ENCODE measurements at places on chromosomes 6 and 20.

DNA sequence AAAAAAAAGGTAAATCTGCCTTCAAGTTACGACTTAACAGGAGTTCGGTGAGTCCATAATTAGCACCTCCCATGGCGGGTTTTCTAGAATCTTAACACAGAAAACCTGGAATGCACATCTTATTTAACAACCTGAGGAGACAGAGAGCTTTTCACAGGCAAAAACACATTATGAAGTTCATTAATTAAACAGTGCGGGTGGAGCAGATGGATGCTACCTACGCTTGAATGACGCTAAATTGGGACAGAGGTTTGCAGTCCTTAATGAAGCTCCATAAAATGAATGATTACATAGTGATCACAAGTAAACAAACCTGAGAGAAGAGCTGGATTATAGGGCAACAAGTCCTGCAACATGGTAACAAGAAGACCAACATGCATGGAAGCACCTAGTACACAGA, 81.0 kb downstream of the INSM1 start:
- no peak for DNase-seq

- peak; percentile 28 for DNase-seq
Observed at GRCh38 chr20:45998337-45998736, 10.4 kb upstream of the MMP9 start.

- no peak for DNase-seq
Observed at GRCh38 chr20:12077875-12078274, 160.2 kb downstream of the BTBD3 start.

- no peak for DNase-seq
Observed at GRCh38 chr6:82641677-82642076, 278.1 kb downstream of the TPBG start.

- DNase-seq, result no peak
Observed at GRCh38 chr20:57124366-57124765, 142.1 kb downstream of the BMP7 start.

GRCh38 chr20:38728911-38729642, 4.8 kb downstream of the SLC32A1 start:
- no peak for DNase-seq

GRCh38 chr6:119736296-119737021, 386.9 kb upstream of the MAN1A1 start:
- no peak for DNase-seq

DNA sequence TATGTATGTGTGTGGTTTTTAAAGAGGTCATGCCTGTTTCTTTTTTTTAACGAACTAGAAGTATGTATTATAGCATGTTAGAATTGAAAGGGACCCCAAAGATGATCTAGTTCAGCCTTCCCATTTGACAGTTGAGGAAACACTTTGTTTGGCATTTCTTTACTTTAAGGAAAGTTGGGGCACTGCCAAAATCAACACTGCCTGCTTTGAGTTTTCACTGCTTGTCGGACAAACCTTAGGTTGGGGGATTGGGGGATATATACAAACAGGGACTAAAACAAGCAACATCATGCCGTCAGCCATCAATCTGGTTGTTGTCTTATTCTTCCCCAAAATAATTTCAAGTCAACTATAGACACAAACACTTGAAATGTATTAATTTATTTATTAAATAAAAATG, 14.1 kb upstream of the CALHM6 start:
- DNase-seq, result no peak

DNA sequence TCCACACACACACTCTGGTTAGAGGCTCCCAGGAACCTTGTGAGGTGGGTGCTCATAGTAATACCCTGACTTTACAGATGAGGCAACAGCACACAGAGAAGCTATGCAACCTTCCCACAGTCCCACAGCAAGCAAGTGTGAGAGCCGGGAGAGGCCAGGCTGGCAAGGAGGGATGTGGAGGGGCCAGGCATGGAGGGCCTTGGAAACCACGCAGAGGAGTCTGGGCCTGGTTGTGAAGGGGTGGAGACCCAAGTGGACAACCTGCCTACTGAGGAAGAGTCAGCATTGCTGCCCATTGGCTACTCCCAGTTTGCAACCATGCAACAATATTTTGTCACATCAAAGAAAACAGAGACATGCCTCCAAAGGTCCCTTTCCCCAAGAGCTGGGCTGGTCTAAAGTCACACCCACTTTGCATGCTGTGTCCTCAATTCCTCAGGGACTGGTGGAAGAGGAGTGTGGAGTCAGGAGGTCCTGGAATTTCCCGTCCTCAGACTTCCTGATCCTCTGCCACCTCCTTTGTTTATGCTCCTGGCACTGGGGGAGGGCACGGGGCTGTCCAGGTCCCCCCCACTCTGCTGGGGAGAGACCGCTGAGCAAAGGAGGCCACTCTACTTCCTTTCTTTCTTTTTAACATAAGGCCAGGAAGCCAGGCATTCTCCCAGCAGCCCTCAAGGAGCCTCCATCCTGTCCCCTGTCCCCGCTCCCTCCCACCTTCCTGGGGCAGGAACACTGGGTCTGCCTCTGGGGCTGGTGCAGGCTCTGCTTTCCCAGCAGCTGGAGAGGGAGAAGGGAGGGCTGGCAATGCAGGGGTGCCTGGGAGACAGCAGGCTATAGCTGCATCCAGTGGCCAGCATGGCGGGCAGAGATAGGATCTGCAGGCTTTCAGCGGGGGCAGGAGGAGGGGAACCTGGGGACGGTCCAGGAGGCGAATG, 68.3 kb downstream of the NOL4L start:
- DNase-seq, result no peak

DNA sequence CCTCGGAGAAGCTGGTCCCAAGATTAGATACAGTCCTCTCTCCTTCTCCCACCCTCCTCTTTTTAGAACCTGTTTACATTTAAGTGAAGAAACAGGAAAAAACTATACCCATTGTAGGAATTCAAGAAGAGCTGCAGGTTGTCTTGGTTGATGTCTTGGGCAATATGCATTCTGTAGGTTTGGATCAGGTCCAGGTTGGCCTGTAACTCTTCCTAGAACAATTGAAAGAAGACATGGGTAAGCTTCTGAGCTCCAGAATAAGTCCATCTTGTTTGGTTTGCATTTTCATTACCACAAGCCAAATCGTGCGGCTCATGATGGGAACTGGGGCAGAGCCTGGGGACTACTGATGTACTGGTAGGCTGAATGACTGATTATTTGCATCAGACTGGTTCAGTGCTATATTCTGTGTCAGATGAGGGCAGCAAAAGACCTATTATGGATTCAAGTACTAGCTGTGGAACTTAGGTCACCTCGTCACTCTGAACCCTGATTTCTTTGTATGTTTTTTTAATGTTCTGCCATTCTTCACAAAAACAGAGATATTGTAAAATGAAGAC, 20.3 kb upstream of the SLA2 start:
- no peak for DNase-seq

GRCh38 chr6:143290206-143290605, 160.3 kb downstream of the ADAT2 start:
- no peak for DNase-seq

DNA sequence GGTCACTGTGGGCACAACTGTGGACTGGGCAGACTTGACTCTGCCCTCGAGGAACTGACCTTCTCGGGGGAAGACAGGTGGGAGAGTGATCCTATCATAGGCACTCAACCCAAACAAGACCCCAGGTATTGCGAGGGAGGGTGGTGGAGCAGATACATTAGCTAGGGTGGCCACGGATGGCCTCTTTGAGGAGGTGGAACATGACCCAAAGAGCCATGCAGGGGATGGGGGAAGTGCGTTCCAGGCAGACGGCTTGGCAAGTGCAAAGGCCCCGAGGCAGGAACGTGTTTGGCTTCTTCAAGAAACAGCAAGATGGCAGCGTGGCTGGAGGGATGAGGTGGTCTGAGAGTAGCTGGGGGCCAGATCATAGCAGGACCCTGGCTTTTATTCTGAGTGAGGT, 167.6 kb downstream of the NFATC2 start:
- DNase-seq, result no peak

GRCh38 chr6:4349931-4350330, 214.6 kb upstream of the ECI2 start:
- DNase-seq, result no peak

- DNase-seq, result no peak
Observed at GRCh38 chr6:140438346-140438735, 1063.9 kb upstream of the CITED2 start.

DNA sequence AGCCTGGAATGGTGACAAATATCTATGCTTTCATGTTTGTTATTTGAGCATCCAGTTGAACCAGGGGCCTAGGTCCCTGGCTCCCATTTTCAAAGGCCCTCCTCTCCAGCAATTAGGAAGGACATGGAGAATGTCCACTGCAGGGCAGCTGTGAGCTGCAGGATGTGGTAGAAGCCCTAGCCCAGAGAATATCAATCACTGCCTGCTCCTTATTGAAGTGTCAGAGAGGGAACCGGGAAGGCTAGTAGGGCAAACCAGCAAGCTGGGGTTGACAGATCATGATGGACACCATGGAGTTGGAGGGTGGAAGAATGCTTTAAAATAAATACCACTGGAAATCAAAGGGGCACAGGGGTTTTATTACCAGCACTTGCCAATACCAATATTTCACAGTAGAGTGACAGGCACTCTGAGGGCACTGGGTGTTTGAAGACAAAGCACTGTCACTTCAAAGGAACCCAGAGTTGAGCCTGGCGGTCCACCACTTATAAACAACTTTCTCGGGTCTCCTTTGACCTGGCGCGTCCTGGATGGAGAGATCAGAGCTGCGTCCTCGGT, 47.7 kb downstream of the ZNF831 start:
- no peak for DNase-seq

GRCh38 chr6:154592199-154592860, 81.8 kb upstream of the CNKSR3 start:
- DNase-seq, result no peak

- no peak for DNase-seq
Observed at GRCh38 chr6:29865631-29866030, 38.0 kb downstream of the HLA-G start.

DNA sequence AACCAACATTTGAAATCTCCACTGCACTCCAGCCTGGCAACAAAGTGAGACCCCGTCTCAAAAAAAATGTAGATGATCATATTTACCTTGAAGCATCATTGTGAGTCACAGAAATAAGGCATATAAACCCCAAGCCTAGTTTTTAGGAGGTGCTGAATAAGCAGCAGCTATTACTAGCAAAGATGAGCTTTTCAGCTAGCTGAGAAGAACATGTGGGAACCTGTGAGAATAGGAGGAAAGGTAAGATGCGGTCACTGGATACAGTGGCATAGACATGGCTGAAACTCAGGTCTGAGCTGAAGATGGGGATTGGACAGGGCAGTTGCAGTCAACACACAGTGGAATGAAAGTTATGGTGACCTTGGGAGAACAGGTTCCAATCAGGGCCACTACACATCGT, 284.3 kb upstream of the IRAK1BP1 start:
- no peak for DNase-seq

GRCh38 chr20:4689220-4689619, 32.5 kb upstream of the PRND start:
- DNase-seq, result no peak

GRCh38 chr6:142376115-142376514, 74.3 kb downstream of the ADGRG6 start:
- no peak for DNase-seq

DNA sequence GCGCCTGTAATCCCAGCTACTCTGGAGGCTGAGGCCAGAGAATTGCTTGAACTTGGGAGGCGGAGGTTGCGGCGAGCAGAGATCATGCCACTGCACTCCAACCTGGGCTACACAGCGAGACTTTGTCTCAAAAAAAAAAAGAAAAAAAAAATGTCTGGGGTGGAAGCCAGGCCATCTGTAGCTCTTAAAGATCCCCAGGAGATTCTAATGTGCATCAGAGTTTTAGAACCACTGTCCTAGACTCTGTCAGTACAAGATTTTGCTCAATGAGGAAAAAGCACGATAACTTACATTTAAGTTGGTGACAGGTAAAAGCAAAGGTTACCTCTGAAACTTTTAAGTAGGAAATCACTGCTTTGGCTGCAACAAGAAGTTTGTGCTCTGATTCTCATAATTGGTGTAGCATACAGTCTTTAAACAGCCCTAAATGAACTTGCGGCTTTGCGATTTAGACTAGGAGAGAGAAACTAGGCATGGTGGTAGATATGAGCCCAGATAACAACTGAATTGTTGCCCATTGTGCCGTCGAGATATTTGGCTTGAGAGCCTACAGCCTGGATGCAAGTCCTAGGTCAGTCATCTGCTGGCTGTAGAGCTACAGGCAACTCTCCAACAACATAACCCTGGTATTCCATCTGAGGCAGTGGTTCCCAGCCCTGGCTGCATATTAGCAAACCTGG, 67.2 kb downstream of the BACH2 start:
- DNase-seq, result no peak

- no peak for DNase-seq
Observed at GRCh38 chr6:99333068-99333467, 16.4 kb downstream of the FAXC start.

- DNase-seq, result no peak
Observed at GRCh38 chr20:3146732-3147341, 12.8 kb downstream of the FASTKD5 start.

DNA sequence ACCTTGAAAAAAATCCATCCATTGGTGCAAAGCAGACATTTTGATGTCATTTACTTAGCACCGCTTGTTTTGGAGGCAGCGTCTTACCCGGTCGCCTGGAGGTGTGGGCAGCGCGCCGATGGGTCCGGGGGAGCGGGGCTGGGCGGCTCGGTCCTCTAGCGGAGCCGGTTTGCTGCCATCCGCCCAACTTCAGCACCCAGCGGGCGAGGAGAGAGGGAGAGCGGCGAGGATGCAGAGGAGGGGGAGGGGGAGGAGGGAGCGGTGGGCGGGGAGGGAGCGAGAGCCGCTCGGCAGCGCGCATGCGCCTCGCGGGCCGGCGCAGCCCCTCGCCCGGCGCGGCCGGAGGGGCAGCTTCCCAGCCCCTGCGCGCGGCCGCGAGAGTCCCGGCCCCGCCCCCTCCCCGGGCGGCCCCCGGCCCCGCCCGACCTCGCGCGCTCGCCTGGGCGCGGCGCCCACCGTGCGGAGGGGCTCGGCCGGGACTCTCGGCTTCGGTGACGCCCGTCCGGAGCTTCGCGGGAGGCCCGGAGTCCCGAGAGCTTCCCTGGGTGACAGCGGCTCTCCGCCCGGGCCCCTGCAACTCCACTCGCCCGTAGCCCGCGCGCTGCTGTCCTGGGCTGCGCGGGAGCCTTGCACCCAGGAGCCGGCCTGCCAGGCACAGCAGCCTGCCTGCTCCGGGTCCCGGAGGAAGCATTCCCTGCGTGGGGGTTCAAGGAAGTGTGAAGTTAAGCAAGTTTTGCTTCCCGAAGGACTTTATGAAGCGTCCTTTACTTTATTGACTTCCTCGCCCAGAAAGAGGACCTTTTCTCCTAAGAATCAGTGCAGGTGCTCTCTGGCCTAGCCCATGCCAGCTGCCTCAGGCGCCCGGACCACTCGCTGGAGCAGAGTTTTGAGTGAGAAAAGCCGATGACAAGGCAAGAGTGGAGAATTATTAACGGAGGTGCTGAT, at the start of gene RGS17:
Gene RGS17, minus strand, starts transcription at position 246 of the 945 bp plus-strand sequence. CDS start 87,264 bp downstream, outside the sequence.
- DNase-seq, result peak; percentile 38

- no peak for DNase-seq
Observed at GRCh38 chr6:143501851-143502250, 9.7 kb downstream of the FUCA2 start.

GRCh38 chr20:25299806-25300205, 51.9 kb downstream of the PYGB start:
- no peak for DNase-seq

GRCh38 chr6:44868335-44868668, 459.8 kb upstream of the RUNX2 start:
- DNase-seq, result no peak

Data from RCC 7860 (cell line).